GM03348 (cell line): ENCODE measurements at places on chromosomes 13 and 19.

GRCh38 chr19:54414156-54414555, 1.1 kb upstream of the TTYH1 start:
- DNase-seq: no peak

DNA sequence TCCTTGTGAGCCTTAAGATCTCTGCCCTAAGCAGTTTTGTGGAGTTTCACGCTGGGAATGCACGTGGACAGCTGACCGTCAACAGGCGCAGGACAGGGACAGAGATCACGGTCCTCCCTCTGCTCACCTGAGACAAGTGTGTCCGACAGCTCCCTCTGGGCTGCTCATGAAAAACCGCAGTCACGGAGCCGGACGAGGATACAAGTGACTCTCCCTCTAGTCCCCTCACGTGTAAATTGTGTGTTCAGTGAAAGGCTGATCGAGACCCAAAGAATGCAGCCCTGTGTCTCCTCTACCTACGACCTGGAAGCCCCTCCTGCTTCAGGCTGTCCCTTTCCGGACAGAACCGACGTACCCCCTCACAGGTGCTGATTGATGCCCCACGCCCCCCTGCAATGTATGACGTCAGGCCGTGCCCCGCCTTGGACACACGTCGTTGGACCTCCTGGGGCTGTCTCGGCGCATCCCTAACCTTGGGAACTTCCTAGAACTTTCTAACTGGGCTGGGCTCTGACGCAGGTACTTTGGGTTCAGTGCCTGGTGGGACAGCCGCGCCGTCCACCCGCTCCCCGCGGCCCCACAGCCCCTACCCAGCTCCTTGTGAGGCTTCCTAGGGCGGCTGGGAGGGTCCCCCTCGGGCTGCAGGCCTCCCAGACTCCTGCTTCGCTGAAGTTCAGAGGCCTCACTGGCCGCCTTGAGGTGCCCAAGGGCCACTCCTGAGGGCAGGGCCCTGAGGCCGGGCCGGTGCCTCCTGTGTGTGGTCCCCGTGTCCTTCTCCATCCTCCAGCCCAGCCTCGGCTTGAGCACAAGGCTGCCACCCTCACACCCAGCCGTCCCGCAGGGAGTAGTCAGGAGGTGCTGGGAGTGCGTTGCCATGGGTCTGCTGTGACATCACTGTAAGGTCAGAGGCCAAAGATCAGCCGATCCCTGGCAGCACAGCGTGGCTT, at the start of gene C13orf46:
Gene C13orf46, minus strand, starts transcription at position 859 of the 947 bp plus-strand sequence. Its CDS starts 79 bp downstream, at position 780.
- no peak for DNase-seq

GRCh38 chr13:48068952-48069351, 26.0 kb downstream of the MED4 start:
- no peak for DNase-seq

DNA sequence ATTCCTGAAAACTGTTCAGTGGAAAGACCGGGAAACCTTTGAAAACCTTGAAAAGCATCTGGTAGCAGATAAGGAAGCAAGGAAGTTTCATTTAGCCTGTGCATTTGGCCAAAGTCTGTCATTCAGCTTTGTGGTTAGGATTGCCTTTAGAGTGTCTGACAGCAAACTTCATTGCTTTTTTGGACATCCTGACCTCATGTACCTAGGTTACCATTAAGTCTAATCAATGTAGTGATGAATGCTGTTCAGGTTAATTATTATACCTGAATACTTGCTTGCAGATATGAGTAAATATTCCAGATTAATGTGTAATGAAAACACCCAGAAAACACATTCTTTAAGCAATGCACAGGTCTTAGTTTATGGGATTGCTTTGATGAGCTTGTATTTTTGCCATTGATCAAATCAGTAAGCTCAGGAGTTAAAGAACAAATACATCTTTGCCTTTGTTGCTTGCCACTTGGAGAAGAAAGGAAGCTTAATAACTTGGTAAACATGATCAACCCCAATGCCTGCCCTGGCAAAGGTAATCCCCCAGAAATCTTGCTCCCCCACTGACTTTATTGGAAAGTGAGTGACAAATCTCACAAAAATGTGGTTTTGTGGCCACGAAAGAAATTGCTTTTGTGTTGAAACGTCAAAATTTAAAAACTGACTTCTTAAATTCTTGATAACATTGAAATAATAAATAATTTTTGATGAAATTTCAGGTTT, 87.4 kb downstream of the SLC15A1 start:
- DNase-seq: no peak

GRCh38 chr19:16148443-16149229, 5.2 kb downstream of the HSH2D start:
- DNase-seq: no peak

DNA sequence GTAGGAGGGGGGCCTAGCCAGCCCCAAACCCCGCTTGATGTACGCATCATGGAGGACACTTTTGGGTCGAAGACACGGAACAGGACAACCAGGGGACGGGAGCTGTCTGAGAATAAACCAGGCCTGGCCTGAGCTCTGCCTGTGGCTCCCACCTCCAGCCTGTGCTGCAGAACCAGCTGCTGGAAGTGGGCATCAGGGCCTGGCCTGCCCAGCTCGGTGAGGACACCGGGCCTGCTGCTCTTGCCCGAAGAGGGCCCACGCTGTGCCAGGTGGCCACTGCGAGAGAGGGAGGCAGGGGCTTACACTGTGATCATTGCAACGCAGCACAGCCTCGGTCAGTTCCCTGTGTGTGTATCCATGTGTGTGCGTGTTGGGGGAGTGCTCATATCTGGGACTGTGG, 34.6 kb downstream of the CEBPG start:
- no peak for DNase-seq

DNA sequence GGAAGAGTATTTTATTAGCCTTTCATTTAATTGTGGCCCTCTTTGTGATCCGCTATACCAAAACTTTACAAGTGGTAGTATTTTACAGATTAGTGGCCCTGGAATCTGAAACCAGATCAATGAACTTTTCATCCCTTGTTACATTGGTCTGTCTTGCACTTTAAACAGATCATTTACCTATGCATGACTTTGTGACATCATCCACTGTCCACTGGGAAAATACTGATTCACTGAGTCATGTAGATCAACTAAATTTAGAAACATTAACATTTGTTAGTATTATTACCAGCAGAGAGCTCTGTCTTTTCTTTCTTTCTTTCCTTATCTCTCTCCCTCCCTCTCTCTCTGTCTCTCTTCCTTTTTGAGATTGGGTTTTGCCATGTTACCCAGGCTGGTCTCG, 17.5 kb downstream of the PCDH8 start:
- no peak for DNase-seq

DNA sequence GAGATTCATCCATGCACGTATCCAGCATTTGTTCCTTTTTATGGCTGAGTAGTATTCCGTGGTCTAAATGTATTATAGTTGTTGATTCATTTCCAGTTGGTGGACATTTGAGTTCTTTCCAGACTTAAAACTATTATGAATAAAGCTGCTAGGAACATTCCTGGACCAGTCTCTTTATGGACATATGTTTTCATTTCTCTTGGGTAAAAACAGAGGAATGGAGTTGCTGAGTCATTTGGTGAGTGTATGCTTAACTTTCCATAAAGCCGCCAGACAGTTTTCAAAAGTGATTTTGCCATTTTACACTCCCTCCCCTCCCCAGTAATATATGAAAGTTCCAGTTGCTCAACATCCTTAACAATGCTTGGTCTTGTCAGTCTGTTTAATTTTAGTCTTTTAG, 116.4 kb downstream of the TSHZ3 start:
- peak; percentile 72 for DNase-seq

DNA sequence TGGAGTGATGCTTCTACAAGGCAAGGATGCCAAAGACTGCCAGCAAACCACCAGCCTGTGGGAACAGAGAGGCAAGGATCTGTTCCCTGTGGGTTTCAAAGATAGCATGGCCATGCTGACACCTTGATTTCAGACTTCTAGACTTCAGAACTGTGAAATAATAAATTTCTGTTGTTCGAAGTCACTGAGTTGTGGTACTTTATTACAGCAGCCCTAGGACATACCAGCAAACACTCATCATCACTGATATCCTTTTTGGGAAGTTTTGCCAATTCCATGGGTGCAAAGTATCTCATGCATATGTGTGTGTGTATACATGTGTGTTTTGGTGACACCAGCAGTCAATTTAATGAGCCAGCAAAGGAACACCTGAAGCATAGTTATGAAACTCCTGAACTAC, 21.0 kb downstream of the LMO7 start:
- no peak for DNase-seq

GRCh38 chr13:102679449-102680132, 15.3 kb downstream of the METTL21C start:
- DNase-seq: no peak

DNA sequence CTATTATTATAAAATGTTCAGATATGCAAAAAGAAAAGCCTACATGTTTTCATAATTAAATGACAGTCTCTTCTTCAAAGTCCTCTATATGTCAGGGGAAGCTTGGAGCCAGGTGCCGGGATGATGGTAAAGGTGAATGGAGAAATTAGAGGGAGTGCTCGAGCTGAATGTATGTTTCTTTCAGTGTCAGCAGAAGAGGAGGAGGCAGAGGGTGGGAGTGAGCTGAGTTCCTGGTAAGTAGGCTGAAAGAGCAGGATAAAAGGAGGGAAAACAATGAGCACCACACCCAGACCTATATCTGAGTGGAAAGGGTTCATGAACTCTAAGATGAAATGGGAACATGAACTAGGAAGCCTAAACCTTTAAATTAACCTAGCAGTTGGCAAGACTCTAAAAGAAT, 307.6 kb upstream of the NBEA start:
- DNase-seq: no peak

DNA sequence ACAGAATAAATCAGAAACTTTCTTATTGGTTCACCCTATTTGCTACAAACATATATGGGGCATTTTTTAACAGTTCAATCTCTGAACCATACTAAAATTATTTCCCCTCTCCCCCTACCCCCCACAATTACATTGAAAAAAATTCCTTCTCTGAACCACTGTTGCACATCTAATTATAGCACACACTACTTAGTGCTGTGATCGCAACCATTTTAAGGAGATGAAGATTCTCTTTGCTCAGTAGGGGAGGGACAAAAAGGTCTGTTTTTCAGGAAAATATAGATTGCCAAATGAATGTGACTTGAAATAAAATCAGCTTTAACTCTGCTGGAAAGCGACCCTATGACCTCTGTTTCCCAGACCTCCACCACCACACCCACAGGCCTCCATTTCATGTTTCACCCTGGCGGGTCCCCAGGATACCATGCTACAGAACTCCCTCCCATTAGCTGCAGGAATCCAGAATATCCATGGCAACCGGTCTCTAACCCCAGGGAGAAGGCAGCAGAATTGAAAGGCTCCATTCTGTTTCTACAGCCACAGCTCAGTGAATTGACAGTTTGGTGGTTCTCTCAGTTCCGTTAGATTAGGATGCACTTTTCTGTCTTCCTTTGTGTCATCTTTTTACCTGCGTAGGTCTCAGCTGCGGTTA, 286.3 kb downstream of the TBC1D4 start:
- no peak for DNase-seq

- peak; percentile 57 for DNase-seq
Measured at GRCh38 chr19:3440082-3440481, 40.2 kb downstream of the SMIM24 start.

- no peak for DNase-seq
Measured at GRCh38 chr19:44613295-44614178, at the start of gene IGSF23. Gene IGSF23 (plus strand): TSS chr19:44613563. CDS start chr19:44613646, 83 bp downstream.

DNA sequence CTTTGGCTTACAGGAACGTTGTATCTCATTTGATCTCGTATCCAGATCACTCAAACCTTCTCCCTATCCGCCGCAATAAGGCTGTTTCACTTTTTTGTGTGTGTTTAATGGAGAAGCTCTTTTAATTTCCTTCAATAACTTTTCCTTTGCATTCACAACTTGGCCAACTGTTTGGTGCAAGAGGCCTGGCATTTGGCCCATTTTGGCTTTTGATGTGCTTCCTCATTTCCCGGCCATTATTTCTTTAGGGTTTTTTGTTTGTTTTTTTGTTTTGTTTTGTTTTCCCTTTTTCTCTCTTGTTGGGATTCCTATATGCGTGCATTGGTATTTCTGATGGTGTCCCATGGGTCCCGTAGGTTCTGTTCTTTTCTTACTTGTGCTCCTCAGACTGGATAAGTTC, 6.1 kb upstream of the UPF3A start:
- no peak for DNase-seq

DNA sequence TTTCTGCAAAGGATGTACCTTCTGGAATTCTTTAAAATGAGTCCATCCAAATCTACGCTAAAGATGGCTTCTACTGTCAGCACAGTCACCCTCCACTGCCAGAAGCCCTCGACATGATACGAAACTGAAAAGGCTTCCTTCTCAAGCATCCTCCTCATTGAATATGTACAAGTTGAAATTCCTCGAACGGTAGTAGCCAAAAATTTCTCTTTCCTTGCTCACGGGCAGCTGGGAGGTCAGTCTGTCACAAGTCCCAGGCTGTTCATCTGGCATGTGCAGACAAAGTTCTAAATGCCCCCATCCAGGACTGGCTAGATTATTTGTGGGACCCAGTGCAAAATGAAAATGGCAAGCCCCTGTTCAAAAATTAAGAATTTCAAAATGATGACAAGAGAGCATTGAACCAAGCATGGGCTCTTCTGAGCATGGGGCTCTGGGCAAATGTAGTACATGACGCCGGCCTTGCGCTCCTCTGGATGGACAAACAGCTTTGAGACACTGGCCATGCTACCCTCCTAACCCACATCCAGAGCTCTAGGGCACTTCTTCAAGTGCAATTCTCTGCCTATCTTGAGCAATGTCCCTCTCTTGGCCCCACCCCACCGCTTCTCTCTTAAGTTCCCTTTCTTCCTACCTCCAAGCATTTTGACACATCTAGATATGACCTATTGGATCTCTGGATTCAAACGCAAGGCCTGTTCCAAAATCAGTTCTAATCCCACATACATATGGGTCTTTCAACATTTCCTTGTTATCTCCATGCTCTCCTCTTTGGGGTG, 78.9 kb upstream of the FLT1 start:
- no peak for DNase-seq

- no peak for DNase-seq
Measured at GRCh38 chr13:78376822-78377221, 226.5 kb downstream of the POU4F1 start.

DNA sequence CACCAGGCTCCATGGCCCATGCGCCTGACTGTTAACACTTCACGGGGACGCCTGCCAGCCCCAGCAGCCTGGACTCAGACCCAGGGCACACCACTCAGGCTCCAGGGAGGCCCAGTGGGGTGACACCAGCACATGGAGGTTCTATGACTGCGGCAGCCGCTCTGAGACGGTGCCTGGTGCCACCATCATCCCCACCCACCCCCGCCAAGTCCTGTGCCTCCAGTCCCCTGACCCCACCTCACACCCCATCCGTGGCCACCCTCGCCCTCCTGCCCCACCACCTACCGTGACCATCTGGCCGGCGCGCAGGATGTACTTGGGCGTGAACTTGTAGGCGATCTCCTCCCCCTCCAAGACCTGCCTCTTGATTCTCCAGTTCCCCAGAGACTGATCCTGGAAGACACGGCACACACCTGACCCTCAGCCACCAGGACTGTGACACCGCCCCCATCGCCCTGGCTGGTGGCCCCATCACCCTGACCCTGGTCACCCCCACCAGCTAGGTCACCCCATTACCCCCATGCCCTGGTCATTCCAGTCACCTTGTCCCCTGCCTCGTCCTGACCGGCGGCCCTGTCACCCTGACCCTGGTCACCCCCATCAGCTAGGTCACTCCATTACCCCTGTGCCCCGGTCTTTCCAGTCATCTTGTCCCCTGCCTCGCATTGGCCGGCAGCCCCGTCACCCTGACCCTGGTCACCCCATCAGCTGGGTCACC, 4.9 kb upstream of the TIMM13 start:
- no peak for DNase-seq
